ENCODE measurements at places on chromosomes 6 and 20. TPM values are rescaled to one million over a fixed set of nuclear protein-coding genes. Genes with fewer than 3 reads are reported as not detected.

DNA sequence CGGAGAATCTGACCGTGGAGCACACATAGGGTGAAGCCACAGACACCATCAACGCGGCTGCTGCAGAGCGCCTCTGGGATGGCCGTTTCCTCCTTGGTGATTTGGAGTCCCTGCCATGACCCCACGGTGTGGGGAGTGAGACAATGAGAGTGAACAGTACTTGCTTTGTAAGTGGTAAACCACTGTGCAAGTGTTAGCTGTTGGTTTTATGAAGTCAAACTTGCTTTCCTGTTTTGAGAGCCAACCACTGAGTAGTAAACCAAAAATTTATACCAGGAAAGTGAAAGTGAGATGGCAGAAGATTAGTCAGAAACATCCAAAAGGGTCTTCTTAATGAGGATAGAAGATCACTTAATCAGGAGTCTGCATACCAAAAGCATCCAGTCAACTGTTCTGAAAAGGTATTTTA, 160.7 kb downstream of the FOXC1 start:
- H3K27ac ChIP-seq, result no peak overlapping the region
- H3K4me3 ChIP-seq, result no peak overlapping the region
- DNase-seq, result no peak
- no peaks in the 10 kb centered on the region for H3K4me1 ChIP-seq

DNA sequence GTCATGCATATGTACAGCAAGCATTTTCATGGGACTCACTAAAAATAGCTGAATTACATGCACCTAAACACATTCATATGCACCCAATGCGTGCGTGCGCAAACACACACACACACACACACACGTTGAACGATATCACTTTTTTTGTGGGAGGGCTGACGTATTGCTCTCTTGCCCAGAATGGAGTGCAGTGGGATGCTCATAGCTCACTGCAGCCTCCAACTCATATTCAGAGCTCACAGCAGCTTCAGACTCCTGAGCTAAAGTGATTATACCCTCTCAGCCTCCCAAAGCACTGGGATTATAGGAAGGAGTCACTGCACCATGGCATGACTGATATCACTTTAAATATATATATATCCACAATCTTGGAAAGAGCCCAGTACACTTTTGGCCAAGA, 620.4 kb upstream of the MANEA start:
- H3K36me3 ChIP-seq, result no peaks in the 10 kb centered on the region
- H3K4me1 ChIP-seq, result no peaks in the 10 kb centered on the region
- no peaks in the 10 kb centered on the region for H3K27me3 ChIP-seq
- H3K4me3 ChIP-seq, result no peak overlapping the region
- H3K27ac ChIP-seq, result no peak overlapping the region

GRCh38 chr6:19102936-19103335, 715.8 kb downstream of the RNF144B start:
- no peaks in the 10 kb centered on the region for H3K36me3 ChIP-seq
- no peak overlapping the region for H3K27ac ChIP-seq
- no peak for DNase-seq
- no peaks in the 10 kb centered on the region for H3K4me1 ChIP-seq
- H3K4me3 ChIP-seq, result no peak overlapping the region
- H3K27me3 ChIP-seq, result no peaks in the 10 kb centered on the region

GRCh38 chr6:136644597-136644952, 94.4 kb upstream of the MAP7 start:
- peaks cover 21% of the 10 kb centered on the region for H3K4me1 ChIP-seq
- peak overlapping the region; percentile 68 for H3K27ac ChIP-seq
- H3K36me3 ChIP-seq, result peaks cover 10% of the 10 kb centered on the region

DNA sequence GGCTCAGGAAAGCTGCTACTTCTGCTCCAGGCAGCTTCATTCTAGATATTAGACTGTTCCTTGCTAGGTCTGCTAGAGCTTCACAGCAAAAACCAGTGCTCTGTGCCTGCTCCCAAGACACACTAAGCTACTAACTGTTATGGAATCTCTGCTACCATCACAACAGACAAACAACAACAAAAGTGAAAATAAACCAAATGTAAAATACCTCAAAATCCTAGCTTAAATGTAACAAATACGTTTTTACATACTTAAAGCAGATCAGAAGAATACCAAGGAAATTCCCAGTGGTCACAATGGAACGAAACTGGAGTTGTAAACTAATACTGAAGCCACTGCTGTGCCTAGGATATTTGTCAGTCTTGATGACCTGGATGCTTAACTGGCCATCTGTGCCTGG, 84.6 kb upstream of the EZR start:
- H3K36me3 ChIP-seq, result no peaks in the 10 kb centered on the region
- no peaks in the 10 kb centered on the region for H3K4me1 ChIP-seq
- H3K27me3 ChIP-seq, result no peaks in the 10 kb centered on the region
- H3K4me3 ChIP-seq, result no peak overlapping the region

GRCh38 chr6:131819572-131820124, 11.8 kb downstream of the ENPP1 start:
- H3K4me3 ChIP-seq, result no peak overlapping the region
- H3K27ac ChIP-seq, result no peak overlapping the region

DNA sequence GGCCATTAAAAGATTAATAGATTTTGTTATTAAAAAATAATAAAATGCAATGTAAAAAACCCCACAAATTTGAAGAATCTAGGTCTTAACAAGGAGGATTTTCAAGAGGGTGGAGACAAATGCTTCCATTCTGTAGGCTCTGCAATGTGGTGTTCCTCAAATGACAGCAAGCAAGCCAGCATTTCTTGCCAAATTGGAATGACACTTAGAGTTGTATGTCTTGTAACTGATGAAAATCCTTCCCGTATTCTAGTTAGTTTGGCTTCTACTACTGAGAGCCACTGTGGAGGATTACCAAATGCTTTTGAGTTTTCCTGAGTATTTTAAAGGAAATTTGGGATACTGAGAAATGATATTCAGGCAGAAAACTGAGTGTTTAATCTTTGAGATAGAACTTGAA, 1225.5 kb upstream of the CITED2 start:
- no peak for DNase-seq
- no peaks in the 10 kb centered on the region for H3K27me3 ChIP-seq
- no peaks in the 10 kb centered on the region for H3K36me3 ChIP-seq
- H3K4me3 ChIP-seq, result no peak overlapping the region

GRCh38 chr6:168737481-168737880, 296.5 kb downstream of the SMOC2 start:
- H3K36me3 ChIP-seq, result no peaks in the 10 kb centered on the region
- no peaks in the 10 kb centered on the region for H3K27me3 ChIP-seq
- DNase-seq, result no peak

GRCh38 chr20:3603108-3603507, 60.1 kb downstream of the GFRA4 start:
- H3K4me1 ChIP-seq, result no peaks in the 10 kb centered on the region
- H3K27ac ChIP-seq, result no peak overlapping the region
- peaks cover 40% of the 10 kb centered on the region for H3K36me3 ChIP-seq
- H3K4me3 ChIP-seq, result no peak overlapping the region
- no peak for DNase-seq

GRCh38 chr20:30816182-30816645, 441.2 kb upstream of the DEFB115 start:
- H3K4me3 ChIP-seq, result no peak overlapping the region
- H3K27ac ChIP-seq, result peak overlapping the region; percentile 60
- H3K36me3 ChIP-seq, result no peaks in the 10 kb centered on the region
- H3K27me3 ChIP-seq, result no peaks in the 10 kb centered on the region
- DNase-seq, result peak; percentile 37

- DNase-seq, result no peak
- no peaks in the 10 kb centered on the region for H3K36me3 ChIP-seq
- H3K4me3 ChIP-seq, result no peak overlapping the region
- H3K27me3 ChIP-seq, result no peaks in the 10 kb centered on the region
- no peaks in the 10 kb centered on the region for H3K4me1 ChIP-seq
- H3K27ac ChIP-seq, result no peak overlapping the region
Observed at GRCh38 chr20:7742479-7742878, 197.8 kb downstream of the HAO1 start.

GRCh38 chr20:63957690-63958441, 1.6 kb upstream of the UCKL1 start:
- no peaks in the 10 kb centered on the region for H3K27me3 ChIP-seq
- DNase-seq, result peak; percentile 55
- H3K4me3 ChIP-seq, result no peak overlapping the region
- peaks cover 45% of the 10 kb centered on the region for H3K4me1 ChIP-seq
- peaks cover 40% of the 10 kb centered on the region for H3K36me3 ChIP-seq

GRCh38 chr6:96184798-96185197, 169.0 kb downstream of the FUT9 start:
- H3K36me3 ChIP-seq, result no peaks in the 10 kb centered on the region
- H3K4me1 ChIP-seq, result no peaks in the 10 kb centered on the region
- no peak overlapping the region for H3K4me3 ChIP-seq
- no peaks in the 10 kb centered on the region for H3K27me3 ChIP-seq
- no peak for DNase-seq
- no peak overlapping the region for H3K27ac ChIP-seq

DNA sequence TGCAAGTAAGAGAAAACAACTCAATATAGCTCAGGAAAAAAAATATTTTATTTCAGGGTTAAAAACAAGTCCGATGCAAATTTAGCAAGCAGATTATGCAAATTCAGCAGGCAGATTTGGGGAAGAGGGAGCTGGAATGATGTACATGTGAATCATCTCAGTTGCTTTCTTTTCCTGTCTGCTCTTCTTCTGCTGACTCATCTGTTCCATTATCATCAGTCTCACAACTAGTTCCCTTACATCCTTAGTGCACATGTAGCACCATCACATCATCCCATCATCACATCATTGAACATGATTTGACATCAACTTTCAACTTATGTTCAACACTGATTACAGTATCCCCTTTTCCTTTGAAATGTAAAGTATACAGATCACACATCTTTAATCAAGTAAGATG, 11.5 kb upstream of the DEFB113 start:
- no peak overlapping the region for H3K27ac ChIP-seq
- H3K4me1 ChIP-seq, result no peaks in the 10 kb centered on the region
- H3K27me3 ChIP-seq, result no peaks in the 10 kb centered on the region

- no peak overlapping the region for H3K4me3 ChIP-seq
- H3K36me3 ChIP-seq, result no peaks in the 10 kb centered on the region
- no peak for DNase-seq
Observed at GRCh38 chr6:112881027-112881426, 533.9 kb downstream of the RFPL4B start.

- H3K4me1 ChIP-seq, result no peaks in the 10 kb centered on the region
- H3K27me3 ChIP-seq, result no peaks in the 10 kb centered on the region
- no peaks in the 10 kb centered on the region for H3K36me3 ChIP-seq
- H3K4me3 ChIP-seq, result no peak overlapping the region
- H3K27ac ChIP-seq, result no peak overlapping the region
Observed at GRCh38 chr6:10516953-10517352, 4.2 kb upstream of the GCNT2 start.

DNA sequence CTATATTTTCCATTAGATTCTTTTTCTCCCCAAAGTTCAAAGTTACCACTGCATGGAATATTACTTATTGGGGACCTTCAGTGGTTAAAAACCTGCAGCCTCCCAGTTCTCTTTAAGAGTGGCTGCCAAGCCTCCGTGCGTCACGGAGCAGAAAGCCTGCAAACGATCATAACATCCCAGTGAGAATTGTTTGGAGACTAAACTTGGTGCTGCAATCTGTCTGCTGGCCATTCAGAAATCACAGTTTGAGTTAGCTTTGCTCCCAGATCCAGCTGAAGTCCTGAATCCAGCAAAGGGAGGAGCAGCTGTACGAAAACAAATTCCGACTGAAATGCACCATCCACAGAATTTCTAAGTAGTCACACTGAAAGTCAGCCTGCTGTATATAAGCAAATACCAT, 213.5 kb upstream of the PDE10A start:
- peaks cover 15% of the 10 kb centered on the region for H3K4me1 ChIP-seq
- H3K36me3 ChIP-seq, result no peaks in the 10 kb centered on the region
- DNase-seq, result no peak
- peak overlapping the region; percentile 32 for H3K27ac ChIP-seq

DNA sequence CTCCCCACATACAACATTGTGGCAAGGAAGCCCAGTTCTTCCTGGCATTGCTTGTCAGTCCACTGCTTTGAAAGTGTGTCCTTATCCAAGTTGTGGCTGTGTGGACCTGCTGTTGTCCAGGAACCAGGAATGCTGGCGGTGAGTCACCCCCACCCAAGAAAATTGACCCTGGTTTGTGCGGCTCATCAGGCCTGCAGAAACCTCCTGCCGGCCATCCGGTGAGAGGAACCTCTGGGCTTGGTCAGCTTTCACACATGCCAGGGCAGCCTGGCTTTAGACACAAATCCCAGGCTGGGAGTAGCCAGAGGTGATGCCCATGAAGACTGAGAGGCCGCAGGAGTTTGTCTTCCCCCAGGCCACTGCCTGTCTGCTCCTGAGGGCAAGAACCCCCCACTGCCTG, 223.6 kb downstream of the TTLL2 start:
- no peak for DNase-seq
- H3K27me3 ChIP-seq, result no peaks in the 10 kb centered on the region
- H3K4me3 ChIP-seq, result no peak overlapping the region

- peaks cover 5% of the 10 kb centered on the region for H3K4me1 ChIP-seq
- H3K36me3 ChIP-seq, result peaks cover 6% of the 10 kb centered on the region
- peak overlapping the region; percentile 86 for H3K27ac ChIP-seq
- H3K4me3 ChIP-seq, result peak overlapping the region; percentile 48
- no peaks in the 10 kb centered on the region for H3K27me3 ChIP-seq
Observed at GRCh38 chr6:44126320-44127149, 717 bp downstream of the MRPL14 start.

DNA sequence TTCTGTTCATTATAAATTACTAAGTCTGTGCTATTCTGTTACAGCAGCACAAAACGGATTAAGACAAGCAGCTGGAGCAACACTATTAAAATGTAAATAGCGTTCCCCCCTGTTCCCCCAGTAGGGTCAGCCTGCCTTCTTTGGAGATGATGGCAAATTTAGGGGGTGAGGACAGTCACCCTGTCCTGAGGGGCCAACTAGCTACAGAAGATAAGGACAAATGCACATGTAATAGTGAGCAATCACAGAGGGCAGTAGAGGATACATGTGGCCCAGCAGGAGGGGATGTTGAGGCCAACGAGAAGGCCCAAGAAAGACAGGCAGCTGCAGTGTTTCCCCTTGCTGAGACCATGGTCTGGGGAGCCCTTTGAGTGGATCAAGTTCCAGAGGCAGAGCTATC, 266.7 kb upstream of the CDYL start:
- H3K4me3 ChIP-seq, result no peak overlapping the region
- H3K4me1 ChIP-seq, result no peaks in the 10 kb centered on the region
- no peaks in the 10 kb centered on the region for H3K27me3 ChIP-seq
- DNase-seq, result no peak
- no peaks in the 10 kb centered on the region for H3K36me3 ChIP-seq
- no peak overlapping the region for H3K27ac ChIP-seq

- DNase-seq, result no peak
- H3K4me1 ChIP-seq, result no peaks in the 10 kb centered on the region
- no peak overlapping the region for H3K4me3 ChIP-seq
- H3K27ac ChIP-seq, result no peak overlapping the region
Observed at GRCh38 chr6:101803136-101803535, 409.6 kb downstream of the GRIK2 start.

GRCh38 chr6:94751641-94752329, 825.5 kb upstream of the MANEA start:
- no peak overlapping the region for H3K4me3 ChIP-seq
- no peak overlapping the region for H3K27ac ChIP-seq
- no peaks in the 10 kb centered on the region for H3K27me3 ChIP-seq
- DNase-seq, result no peak
- no peaks in the 10 kb centered on the region for H3K4me1 ChIP-seq

TP53TG5 gene
- total RNA-seq, result 0.32 TPM

MAFB gene
- total RNA-seq, result 33.8 TPM

MMP24 gene
- 0.69 TPM for total RNA-seq

PPP1R16B gene
- 5.0 TPM for total RNA-seq

ARMH2 gene
- total RNA-seq, result not detected

MCHR2 gene
- total RNA-seq, result not detected

NOL4L gene
- 6.1 TPM for total RNA-seq

MYBL2 gene
- 0.32 TPM for total RNA-seq

SFT2D1 gene
- 16.8 TPM for total RNA-seq

CRISP3 gene
- 0.69 TPM for total RNA-seq

CCND3 gene
- 46.2 TPM for total RNA-seq

BIRC7 gene
- total RNA-seq, result 0.20 TPM

PLN gene
- 3,015 TPM for total RNA-seq

THBS2 gene
- total RNA-seq, result 7.9 TPM

FHL5 gene
- total RNA-seq, result 5.1 TPM

Data from heart left ventricle (tissue), 16 donors.